Left cardiac atrium (tissue), 4 donors: ENCODE measurements at places on chromosomes 6 and 20. TPM values are rescaled to one million over a fixed set of nuclear protein-coding genes. Genes with fewer than 3 reads are reported as not detected.

DNA sequence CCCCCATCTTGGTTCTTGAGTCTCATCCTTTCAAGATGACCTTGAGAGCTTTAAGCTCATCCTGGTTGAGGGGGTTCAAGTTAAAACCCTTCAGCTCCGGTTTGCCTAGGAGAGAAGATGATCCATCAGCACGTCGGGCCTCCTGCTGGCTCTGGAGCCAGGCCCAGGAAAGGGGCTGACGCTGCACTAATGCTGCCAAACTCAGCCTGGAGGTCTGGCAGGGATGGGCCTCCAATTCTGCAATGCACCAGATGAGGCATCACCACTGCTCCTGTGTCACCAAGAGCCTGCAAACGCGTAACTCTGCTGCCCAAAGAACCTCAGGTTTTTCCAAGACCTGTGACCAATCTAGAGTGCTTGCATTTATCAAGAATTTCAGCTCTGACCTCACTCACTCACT lies 6.1 kb downstream of the PDRG1 start:
- no peak for DNase-seq

GRCh38 chr6:53377793-53378192 lies 29.0 kb upstream of the ELOVL5 start:
- DNase-seq, result no peak

- no peak for DNase-seq
Measured at GRCh38 chr20:57849121-57849520, 139.3 kb upstream of the PMEPA1 start.

GRCh38 chr6:150766201-150766997 lies 99.1 kb upstream of the MTHFD1L start:
- DNase-seq, result peak; percentile 48

- DNase-seq, result no peak
Measured at GRCh38 chr6:24906314-24906713, 29.4 kb downstream of the RIPOR2 start.

DNA sequence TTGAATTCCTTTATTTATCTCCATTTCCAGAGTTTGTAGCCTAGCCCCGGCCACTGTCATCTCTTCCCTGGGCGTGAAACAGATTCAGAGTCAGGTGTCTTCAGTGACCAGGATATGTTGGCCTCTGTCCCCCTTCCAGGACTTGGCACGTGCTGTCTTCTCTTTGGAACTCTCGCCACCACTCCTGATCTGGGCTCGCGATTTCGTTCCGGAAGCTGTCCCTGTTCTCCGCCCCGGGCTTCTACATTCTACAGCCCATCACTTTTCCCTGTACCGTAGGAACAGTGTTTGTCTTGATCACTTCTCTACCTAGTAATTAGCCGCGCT lies 739 bp downstream of the GSS start:
- no peak for DNase-seq

DNA sequence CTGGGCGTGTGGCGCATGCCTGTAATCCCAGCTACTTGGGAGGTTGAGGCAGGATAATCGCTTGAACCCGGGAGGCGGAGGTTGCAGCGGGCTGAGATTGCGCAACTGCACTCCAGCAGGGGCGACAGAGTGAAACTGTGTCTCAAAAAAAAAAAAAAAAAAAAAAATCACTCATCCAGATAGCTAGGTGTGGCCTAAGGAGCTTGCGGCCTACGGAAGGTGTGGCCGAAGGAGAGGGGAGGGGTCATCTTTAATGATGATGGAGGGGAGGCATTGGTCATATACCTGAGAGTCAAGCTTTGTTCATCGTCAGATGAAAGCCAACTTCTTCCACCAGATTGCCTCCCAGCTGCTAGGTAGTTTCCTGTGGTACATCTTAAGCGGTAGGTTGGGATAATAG lies 801 bp upstream of the PPARD start:
- DNase-seq, result no peak

Gene ECT2L
- 0.62 TPM for total RNA-seq
